ENCODE measurements at places on chromosomes 7 and 10. TPM values are rescaled to one million over a fixed set of nuclear protein-coding genes. Genes with fewer than 3 reads are reported as not detected.

The ACTA2 gene
- 10.3 TPM for total RNA-seq

The NEURL1 gene
- 0.24 TPM for total RNA-seq

The STEAP1 gene
- 23.4 TPM for total RNA-seq

The KLLN gene
- total RNA-seq: 0.24 TPM

The CRTAC1 gene
- not detected for total RNA-seq

- DNase-seq: no peak
These were observed 14.0 kb downstream of the SLC13A4 start for GRCh38 chr7:135713836-135714470.

GRCh38 chr10:122171302-122172075 is 99.6 kb upstream of the BTBD16 start:
- DNase-seq: no peak

GRCh38 chr7:84069033-84069432 is 125.6 kb downstream of the SEMA3A start:
- no peak for DNase-seq

GRCh38 chr10:85528318-85528652 is 838.3 kb downstream of the GRID1 start:
- no peak for DNase-seq

DNA sequence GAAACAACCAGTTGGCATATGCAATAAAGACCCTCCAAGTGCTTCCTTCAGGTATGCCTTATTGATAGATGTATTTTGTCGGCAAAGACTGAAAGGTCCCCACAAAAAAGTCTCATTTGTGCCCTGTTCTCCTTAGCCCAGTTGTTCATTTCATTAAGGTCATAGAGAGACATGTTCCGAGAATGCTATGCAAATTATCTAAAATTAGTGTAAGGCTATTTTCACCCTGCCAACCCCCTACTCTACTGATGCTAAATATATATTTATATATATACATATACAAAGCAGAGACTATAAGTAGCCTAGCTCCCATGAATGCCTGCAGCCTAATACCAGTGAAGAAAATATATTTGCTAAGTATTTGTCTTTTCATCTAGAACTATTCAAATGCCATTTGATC is 96.7 kb upstream of the ADO start:
- DNase-seq: no peak

DNA sequence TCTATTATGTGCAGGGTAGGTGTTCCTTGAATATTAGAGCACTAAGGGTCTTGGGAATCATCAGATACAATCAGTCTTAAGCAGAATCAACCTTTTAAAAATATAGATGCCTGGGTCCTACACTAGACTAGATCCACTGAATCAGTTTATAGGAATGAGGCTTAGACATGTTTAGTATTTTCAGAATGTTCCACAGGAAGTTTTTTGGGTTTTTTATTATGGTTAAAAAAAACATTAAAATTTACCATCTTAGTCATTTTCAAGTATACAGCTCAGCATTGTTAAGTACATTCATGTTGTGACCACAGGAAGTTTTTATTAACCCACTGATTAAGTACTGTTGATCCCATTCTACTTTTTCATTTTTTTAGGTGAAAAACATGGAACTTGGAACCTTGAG is 135.7 kb downstream of the LCOR start:
- peak; percentile 39 for DNase-seq

GRCh38 chr10:116710076-116710475 is 32.3 kb downstream of the HSPA12A start:
- no peak for DNase-seq

DNA sequence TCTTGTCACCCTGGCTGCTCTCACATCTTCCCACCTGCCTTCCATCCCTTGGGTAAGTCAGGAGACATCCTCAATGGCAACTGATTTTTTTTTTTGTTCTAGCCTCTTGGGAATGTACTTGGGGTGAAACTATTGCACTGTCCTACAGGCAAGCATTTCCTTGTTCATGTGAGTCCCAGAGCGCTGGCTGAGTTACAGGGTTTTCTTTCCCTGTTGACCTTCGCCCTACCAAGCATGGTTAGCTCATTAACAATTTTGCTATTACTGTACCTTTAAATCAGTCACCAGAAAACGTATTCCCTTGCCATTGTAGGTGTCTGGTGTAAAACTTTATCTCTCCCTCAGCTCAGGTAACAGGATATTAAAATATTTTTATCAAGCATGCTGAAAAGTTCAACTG is 98.9 kb downstream of the PRLHR start:
- no peak for DNase-seq

DNA sequence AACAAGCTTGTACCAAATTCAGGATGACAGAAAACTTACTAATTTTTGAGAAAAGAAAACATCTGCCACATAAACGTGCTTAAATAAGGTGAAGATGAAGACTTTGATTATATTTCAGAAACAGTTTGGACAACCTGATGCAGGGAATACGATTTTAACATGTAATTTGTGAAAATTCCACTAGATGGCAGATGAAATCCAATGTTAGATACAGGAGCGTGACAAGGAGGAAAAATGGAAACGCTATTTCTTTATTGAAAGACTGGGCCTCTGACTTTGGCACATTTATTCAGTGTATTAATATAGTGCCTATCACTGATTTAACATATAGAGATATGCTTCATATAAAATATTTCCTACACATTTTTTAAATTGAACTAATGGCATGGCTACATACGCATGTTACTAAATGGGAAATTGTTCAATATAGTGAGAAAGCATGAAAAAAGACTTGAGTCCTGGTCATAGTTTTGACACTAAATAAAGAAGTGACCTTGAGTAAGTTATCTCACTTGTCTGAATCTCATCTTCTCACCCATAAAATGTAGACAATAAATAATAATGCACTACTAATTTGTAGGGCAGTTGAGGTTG is 60.7 kb downstream of the CD36 start:
- DNase-seq: no peak

GRCh38 chr10:49264177-49264677 is 34.7 kb upstream of the C10orf71 start:
- no peak for DNase-seq

- DNase-seq: no peak
These were observed 436.7 kb upstream of the ANKRD30A start for GRCh38 chr10:36688717-36689116.

GRCh38 chr7:127389321-127389720 is 3.2 kb downstream of the ZNF800 start:
- DNase-seq: no peak

- no peak for DNase-seq
These were observed 322.5 kb upstream of the POM121L12 start for GRCh38 chr7:52712938-52713337.

DNA sequence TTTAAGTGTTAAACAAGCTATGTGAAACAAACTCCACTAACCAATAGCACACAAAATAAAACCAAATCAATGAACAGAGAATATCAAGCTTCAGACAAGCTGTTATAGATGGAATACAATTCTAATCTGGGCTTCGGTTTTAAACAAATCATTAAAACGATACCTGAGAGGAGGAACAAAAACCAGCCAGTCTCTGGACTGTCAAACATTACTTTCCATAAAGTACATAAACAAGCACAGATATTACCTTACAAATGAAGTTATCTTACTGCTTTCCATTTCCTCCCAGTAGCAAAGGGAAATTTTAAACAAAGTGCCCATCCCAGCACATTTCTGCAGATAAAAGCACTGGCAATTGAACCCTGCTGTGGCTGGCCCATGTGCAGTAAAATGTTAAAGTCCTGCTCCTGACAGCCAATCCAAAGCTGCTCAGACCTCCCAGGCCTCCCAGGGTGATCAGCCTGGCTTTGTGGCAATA is 128.0 kb downstream of the NRCAM start:
- no peak for DNase-seq

DNA sequence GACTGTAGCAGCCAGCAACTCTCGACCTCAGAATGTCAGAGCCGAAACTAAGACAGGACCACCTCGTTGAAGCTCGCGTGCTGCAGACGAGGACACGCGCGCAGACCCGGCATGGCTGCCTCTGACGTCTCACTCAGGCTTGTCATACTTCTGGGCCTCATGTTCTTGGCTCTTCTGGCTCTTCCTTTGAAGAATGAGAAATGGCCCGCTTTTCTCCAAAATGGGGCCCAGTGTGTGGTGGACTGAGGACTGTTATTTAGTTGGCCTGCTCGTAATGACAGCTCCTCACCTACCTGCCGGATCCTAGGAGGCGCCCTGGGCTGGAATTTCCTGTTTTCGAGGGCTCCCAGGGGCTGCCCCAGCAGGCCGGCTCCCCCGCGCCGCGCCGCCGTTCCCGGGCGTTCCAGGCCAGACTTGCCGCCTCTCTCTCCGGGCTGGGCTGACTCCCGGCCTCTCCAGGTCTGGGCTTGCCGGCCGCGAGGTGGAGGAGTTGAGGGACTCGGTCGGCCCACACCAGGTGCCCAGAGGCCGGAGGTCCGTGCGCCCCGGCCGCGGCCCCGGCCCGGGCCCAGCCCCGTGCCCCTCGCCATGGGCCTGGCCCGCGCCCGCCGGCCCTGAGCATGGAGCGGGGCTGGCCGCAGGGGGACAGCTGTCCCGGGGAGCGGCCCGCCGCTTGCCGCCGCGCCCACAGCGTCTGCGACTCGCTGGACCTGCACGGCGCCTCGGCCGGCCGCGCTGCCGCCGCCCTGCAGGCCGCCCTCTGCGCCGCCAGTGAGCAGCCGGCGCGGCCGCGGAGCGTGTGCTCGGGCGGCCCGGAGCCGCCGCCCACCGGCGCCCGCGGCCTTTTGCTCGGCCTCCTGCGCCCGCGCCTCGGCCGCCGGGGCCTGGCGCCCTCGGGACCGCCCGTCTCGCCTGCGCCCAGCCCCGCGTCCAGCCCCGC is 28.1 kb downstream of the AGAP3 start:
- peak; percentile 48 for DNase-seq

DNA sequence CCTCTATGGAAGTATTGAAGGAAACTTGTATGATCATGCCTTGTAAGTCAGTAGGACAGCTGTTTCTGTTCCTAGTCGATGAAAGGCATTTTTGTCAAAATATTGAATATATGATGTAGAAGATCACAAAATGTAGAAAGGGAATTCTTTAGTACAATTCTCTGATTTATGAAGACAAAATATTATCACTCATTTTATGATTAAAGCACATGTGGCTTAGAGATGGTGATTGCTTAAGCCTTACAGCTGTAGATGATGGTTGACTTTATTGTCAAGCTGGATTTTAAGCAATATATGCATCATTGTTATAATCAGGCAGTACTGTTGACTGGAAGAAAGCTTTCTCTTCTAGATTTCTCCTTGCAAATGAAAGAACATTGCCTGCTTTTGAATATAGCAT is 26.4 kb downstream of the MXI1 start:
- no peak for DNase-seq

DNA sequence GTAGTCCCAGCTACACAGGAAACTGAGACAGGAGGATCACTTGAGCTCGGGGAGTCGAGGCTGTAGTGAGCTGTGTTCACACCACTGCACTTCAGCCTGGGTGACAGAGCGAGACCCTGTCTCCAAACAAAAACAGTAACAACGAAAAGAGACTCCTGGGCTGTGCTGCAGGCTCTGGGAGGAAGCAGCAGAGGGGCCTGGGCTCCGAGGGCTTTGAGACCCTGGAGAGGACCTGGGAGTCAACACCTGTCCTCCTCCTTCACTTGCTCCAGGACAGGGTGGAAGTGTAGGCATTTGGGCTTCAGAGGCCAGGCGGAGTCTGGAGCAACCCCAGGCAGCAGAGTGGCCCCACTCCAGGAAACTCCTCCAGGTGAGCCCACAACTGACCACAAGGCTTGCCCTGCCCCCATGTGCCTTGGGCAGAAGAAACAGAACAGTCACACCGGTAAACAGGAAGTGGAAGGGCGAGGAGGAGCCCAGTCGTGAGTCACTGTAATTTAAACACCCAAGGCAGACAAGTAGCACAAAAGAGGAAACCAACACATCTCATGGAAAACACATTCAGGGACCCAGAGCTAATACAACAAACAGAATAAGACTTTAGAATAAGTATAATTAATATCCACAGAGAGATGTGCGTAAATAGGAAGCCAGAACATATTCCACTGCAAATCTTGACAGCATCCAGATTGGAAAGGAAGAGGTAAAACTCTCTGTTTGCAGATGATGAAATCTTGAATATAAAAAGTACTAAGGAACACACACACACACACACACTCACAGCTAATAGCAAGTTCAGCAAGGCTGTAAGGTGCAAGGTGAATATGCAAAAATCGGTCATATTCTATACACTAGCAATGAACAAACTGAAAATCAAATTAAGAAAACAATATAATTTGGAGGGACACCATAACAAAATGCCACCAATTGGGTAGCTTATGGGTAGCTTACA is 20.5 kb upstream of the RASGEF1A start:
- DNase-seq: peak; percentile 70

Measured in foreskin keratinocyte (primary cell).